Activated CD4-positive, alpha-beta T cell treated with anti-CD3 and anti-CD28 coated beads, Interleukin-2, amount 10 ng/mL, durations not matched to agents 24 days and 14 days (primary cell): ENCODE measurements at places on chromosomes 1 and 21. TPM values are rescaled to one million over a fixed set of nuclear protein-coding genes. Genes with fewer than 3 reads are reported as not detected.

DNA sequence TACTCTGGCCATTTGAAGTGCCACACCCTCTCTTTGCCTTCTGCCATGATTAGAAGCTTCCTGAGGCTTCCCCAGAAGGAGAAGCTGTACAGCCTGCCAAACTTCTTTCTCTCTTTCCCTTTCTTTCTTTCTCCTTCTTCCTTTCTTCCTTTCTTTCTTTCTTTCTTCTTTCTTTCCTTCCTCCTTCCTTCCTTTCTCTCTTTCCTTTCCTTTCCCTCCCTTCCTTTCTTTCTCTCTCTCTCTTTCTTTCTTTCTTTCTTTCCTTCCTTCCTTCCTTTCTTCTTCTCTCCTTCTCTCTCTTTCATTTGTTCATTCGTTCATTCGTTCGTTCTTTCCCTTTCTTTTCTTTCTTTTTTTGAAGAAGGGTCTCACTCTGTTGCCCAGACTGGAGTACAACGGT, 931.0 kb downstream of the TTLL7 start:
- DNase-seq: no peak

The FUBP1 gene
- total RNA-seq: 278 and 284 TPM in 2 replicates

DNA sequence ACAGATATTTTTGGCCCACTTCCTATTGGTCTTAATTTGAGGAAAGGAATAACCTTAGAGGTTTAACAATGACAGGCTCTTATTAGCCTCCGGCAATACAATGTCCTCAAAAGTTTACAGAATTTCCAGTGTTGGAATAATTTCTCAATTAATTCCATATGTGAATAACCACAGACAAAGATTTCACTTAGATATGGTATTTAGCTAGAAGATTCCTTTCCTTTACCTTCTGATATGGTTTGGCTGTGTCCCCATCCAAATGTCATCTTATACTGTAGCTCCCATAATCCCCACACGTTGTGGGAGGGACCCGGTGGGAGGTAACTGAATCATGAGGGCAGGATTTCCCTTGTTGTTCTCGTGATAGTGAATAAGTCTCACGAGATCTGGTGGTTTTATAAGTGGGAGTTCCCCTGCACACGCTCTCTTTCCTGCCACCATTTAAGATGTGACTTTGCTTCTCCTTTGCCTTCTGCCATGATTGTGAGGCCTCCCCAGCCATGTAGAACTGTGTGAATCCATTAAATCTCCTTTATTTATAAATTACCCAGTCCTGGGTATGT, 54.9 kb upstream of the RGS7 start:
- DNase-seq: no peak

GRCh38 chr1:56339093-56339492, 240.3 kb downstream of the PLPP3 start:
- DNase-seq: no peak

DNA sequence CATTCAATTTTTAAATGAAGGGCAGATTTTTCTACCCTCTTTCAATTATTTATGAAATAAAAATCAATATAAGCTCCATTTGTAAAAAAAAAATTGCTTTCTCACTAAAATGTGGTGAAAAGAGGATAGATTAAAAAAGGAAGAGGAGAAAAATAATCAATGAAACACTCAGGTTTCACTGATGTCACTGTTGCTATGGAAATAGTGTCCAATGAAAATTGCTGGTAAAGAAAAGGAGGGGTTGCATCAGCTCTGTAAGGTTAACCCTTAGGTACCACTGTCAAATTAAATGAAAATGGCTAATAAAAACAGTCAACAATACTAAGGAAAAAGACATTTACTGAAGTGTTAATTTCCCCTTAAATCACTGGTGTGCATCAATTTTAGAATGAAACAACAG, 91.6 kb upstream of the TTC39A start:
- no peak for DNase-seq

The SPOCD1 gene
- not detected in 2 replicates for total RNA-seq

DNA sequence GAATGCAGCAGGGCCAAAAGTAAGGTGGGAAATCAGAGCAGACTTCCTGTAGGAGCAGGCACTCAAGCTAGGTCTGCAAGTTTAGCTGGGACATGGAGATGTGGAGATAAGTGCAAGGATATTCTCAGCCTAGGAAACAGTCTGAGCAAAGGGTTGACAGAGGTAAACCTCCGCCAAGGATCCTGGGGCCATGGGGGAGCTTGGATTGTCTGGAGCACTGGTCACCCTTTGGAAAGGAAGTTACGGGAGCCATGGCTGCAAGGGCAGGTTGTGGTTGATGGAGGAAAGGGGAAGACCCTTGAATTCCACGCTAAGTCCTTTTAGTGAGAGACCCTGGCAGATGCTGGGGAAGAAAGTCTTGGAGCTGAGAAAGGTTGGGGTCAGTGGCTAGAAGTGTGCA, 150.9 kb downstream of the PTPRU start:
- no peak for DNase-seq

DNA sequence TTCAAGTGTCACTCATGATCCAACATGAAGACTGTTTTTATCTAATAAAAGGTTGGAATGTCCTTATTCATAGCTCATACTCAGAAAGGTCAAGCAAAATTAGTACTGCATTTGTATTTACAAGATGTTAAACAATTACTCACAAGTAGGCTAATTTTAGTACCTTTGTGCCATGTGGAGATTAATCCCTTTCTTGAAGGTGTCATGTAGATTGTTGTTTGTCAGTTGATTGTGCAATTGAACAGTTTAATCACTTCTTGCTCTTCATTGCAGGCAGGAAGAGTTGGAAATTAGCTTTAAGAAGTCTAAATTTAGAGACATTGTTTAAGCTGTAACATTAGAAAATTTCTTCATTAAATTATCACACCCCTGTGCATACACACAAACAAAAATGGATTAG, 847.1 kb downstream of the KCNT2 start:
- no peak for DNase-seq

The HPCAL4 gene
- 0.38 and 0.44 TPM in 2 replicates for total RNA-seq

GRCh38 chr21:43864313-43864961, 586 bp upstream of the AGPAT3 start:
- peak; percentile 81 for DNase-seq

The E2F2 gene
- 30.4 and 33.7 TPM in 2 replicates for total RNA-seq

DNA sequence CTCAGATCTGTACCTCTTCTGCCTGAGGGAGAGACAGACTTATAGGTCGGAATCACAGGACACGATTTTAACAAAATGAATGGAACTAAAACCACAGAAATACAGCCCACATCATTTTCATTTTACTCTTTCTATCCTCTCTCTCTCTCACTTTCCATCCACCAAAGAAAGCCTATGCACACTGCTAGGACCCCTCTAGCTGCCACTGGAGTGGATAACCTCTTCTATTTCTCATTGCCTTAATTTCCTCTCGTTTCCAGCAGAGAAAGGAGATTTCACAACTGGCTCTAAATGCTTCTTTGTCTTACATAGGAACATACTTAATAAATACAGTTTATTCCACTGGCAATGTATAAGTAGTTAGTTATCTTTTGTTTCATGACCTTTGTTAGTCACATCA, 867.8 kb upstream of the ADGRL4 start:
- DNase-seq: no peak

- peak; percentile 94 for DNase-seq
These were observed at the start of gene ARL8A for GRCh38 chr1:202144402-202145067. Gene ARL8A (minus strand): TSS chr1:202144737. CDS start chr1:202144572, 165 bp downstream.

The PRR9 gene
- total RNA-seq: not detected in 2 replicates

The OPRD1 gene
- 0.09 TPM in 1 of 2 replicates, not detected in the other for total RNA-seq

The PAPPA2 gene
- total RNA-seq: 0.02 TPM in 1 of 2 replicates, not detected in the other

The GALNT2 gene
- 68.5 and 72.4 TPM in 2 replicates for total RNA-seq

The SMYD2 gene
- 33.3 and 34.1 TPM in 2 replicates for total RNA-seq

The MACO1 gene
- total RNA-seq: 14.3 and 15.3 TPM in 2 replicates

DNA sequence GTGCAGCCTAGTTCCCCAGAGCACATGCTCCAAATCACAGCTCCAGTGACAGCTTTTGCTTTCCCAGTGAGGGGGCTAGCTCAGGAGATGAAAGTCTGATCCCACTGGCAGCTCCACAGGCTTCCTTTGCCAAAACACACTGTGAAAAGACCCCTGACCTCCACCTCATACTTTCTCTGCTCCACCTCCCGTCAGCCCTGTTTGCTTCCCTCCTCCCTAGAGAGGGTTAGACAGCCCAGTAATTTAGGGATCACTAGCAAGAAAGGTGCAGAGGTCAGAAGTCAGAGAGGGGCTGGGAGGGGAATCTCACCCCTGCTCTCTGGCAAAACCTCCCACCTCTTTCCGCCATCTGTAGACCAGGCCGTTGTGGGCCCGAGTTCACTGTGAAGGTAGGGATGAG, 62.8 kb downstream of the PLXNA2 start:
- no peak for DNase-seq

GRCh38 chr1:113780374-113781146, 21.3 kb upstream of the PHTF1 start:
- DNase-seq: peak; percentile 62

DNA sequence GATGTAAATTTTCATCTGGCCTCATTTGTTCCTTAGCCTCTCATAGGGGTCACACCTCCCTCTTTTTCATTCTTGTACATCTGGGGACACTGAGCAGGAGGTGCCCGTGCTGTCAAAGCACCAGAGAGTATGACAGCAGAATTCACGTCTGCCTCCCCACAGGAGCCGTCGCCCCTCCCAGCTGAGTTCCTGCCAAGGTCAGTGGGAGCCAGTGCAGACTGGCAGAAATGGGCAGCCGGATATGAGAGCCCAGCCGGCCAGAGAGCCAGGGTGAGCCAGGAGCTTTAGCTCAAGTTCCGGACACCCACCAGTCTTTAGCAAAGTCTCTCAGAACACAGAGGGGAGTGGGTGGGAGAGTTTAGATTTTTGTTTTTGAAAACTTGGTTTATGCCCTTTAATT, 21.9 kb downstream of the GPR137B start:
- no peak for DNase-seq

GRCh38 chr21:16264319-16264718, 534.5 kb downstream of the USP25 start:
- DNase-seq: no peak

- DNase-seq: no peak
These were observed 121.6 kb downstream of the SIK1 start for GRCh38 chr21:43305336-43305665.

The SLC35F3 gene
- 10.2 and 10.9 TPM in 2 replicates for total RNA-seq

The SPRR2A gene
- total RNA-seq: not detected in 2 replicates

The SAMSN1 gene
- total RNA-seq: 86.4 and 92.7 TPM in 2 replicates

GRCh38 chr1:227925582-227926198, 22.0 kb downstream of the WNT9A start:
- no peak for DNase-seq

DNA sequence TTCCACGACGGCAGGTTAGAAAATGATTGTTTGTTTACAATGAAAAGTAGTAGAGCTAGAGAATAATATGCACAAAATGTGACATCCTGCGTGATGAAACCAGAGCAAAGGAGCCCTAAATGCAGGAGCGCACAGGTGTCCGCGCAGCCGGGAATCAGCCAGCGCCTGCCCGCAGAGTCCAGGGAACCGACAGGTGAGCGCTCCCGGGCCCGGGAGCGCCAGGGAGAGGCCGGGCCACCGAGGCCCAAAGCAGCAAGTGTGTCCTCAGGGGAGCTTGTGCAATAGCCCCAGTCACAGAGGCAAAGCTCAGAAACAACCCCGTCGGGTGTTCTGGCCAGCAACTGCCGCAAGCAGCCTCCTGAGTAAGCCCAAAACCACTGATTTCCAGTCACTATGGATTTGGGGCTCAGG, 789 bp upstream of the GALE start:
- DNase-seq: no peak

- no peak for DNase-seq
These were observed 199.4 kb downstream of the KCTD3 start for GRCh38 chr1:215766521-215766920.

DNA sequence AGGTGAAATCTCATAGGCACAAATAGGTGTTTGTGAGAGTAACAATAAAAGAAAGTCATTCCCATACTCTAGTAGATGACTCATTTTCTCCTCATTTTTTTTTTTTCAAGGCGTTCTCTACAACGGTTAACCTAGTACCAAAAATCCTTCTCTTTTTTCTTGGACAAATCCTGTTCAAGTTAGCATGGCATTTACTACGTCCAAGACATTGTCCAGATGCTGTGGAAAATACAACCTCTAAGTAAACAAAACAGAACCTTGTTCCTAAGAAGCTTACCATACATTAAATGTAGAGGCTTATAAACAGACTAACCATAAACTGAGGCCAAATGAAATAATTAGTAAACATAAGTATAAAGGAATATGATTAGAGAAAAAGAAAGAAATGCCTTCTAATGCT, 76.2 kb upstream of the RGS4 start:
- DNase-seq: no peak

- no peak for DNase-seq
These were observed 307.3 kb downstream of the PTPRU start for GRCh38 chr1:29543586-29543985.

DNA sequence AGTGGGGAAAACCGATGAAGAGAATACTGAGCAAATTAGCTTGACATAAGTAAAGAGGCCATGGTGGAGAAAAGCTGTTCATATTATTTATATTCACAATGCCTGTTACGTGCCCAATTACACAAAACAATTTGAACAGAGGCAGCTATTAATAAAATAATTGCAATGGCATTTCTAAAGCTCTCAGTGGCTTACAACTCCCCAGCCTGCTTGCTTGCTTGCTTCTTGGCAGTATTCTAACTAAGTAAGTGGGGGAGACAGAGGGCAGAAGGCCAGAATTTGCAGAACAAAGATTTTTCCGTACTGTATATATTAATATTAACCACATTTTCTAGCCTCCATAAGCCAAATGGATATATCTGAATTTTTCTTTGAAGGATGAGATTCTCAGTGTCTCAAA, 12.9 kb downstream of the PTPN14 start:
- no peak for DNase-seq

DNA sequence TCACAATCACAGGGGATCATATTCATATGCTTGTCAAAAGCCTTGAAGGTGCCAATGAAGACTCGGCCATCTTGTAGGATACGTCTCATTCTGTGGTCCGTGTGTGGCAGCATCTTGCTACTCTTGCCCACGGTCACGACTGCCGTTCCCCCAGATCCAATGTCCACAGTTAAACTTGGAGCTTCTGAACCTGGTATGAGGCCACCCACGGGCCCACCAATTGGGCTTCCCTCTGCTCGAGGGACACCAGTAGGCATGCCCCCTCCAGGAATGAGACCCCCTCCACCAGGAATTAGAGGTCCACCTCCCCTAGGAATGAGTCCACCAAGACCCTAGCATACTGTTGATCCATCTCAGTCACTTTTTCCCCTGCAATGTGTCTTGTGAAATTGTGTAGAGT, 39.6 kb downstream of the MORN1 start:
- DNase-seq: no peak

DNA sequence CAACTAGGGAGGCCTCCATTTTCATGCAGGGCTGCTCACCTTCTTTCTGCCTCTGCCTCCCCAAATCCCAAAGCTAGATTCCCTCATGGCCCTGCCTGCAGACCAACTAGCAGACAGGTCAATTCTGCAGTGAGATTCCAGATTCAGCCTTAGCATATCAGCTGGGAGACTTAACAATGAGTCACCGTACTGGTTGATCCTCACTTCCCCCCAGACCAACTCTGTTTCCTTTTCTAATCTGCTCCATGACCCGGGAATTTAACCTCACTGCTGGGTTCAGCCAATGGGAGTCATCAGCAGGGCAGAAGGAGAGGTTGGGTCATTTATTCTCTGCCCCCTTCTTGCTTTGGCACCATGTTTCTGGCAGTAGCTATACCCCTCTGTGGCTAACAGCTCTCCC, 140.6 kb upstream of the GRIK3 start:
- peak; percentile 22 for DNase-seq

GRCh38 chr1:29876902-29877301, 640.6 kb downstream of the PTPRU start:
- no peak for DNase-seq
